Muscle of leg (tissue), 16 donors: ENCODE measurements at places on chromosomes 2 and 18. TPM values are rescaled to one million over a fixed set of nuclear protein-coding genes. Genes with fewer than 3 reads are reported as not detected.

Gene KCNIP3
- total RNA-seq, result 5.8 TPM

Gene CDCA7
- 7.8 TPM for total RNA-seq

Gene CACNB4
- 7.2 TPM for total RNA-seq

Gene PSTPIP2
- 2.0 TPM for total RNA-seq

Gene FOXD4L1
- total RNA-seq, result 0.13 TPM

Gene IL1B
- total RNA-seq, result 0.18 TPM

Gene GREB1L
- total RNA-seq, result 7.2 TPM

Gene PARD6G
- total RNA-seq, result 2.9 TPM

Gene HOXD11
- total RNA-seq, result 0.04 TPM

Gene CD8A
- total RNA-seq, result 0.09 TPM

Gene SLC9A4
- 0.04 TPM for total RNA-seq

Gene CD28
- total RNA-seq, result 3.9 TPM

Gene POLE4
- total RNA-seq, result 56.9 TPM

Gene GNAL
- total RNA-seq, result 1.7 TPM

Gene UGT1A1
- not detected for total RNA-seq

Gene ALLC
- 0.09 TPM for total RNA-seq

Gene IFIH1
- total RNA-seq, result 2.0 TPM

Gene TNFAIP6
- total RNA-seq, result 15.4 TPM

Gene CTLA4
- 0.31 TPM for total RNA-seq

Gene CTIF
- total RNA-seq, result 16.3 TPM

Gene EPAS1
- 13.3 TPM for total RNA-seq

Gene PLGLB1
- total RNA-seq, result 1.6 TPM

Gene MATN3
- 0.31 TPM for total RNA-seq

Gene SULT1C2
- 0.13 TPM for total RNA-seq

Gene FAHD2B
- total RNA-seq, result 9.6 TPM

Gene CFAP210
- not detected for total RNA-seq

Gene SNX17
- total RNA-seq, result 71.2 TPM

Gene DGKD
- 14.7 TPM for total RNA-seq

Gene CHRNG
- total RNA-seq, result 77.7 TPM

Gene WIPF1
- total RNA-seq, result 18.7 TPM

Gene GPC1
- total RNA-seq, result 21.1 TPM

Gene PRKD3
- 36.2 TPM for total RNA-seq

Gene SPP2
- total RNA-seq, result not detected

Gene RMC1
- total RNA-seq, result 9.7 TPM

Gene ARHGEF33
- total RNA-seq, result 0.71 TPM

Gene STK36
- total RNA-seq, result 18.8 TPM

Gene RASGRP3
- 38.3 TPM for total RNA-seq

Gene RTP5
- total RNA-seq, result not detected

Gene KCNJ13
- not detected for total RNA-seq

Gene CYTIP
- total RNA-seq, result 0.84 TPM

Gene ANKRD30B
- under 0.01 TPM for total RNA-seq

Gene ATF2
- total RNA-seq, result 33.2 TPM

Gene PER2
- total RNA-seq, result 3.1 TPM

Gene KATNAL2
- 5.0 TPM for total RNA-seq

Gene HOXD1
- total RNA-seq, result 0.71 TPM

Gene PDE1A
- total RNA-seq, result 12.9 TPM

Gene EPB41L3
- total RNA-seq, result 80.6 TPM
